Ammon's horn (tissue), 1 donor: ENCODE measurements at places on chromosomes 1 and 21.

GRCh38 chr21:36820176-36821031, 121.5 kb downstream of the SIM2 start:
- no peak for DNase-seq

- DNase-seq, result no peak
These were observed 238.9 kb upstream of the PRMT6 start for GRCh38 chr1:106817575-106817974.

DNA sequence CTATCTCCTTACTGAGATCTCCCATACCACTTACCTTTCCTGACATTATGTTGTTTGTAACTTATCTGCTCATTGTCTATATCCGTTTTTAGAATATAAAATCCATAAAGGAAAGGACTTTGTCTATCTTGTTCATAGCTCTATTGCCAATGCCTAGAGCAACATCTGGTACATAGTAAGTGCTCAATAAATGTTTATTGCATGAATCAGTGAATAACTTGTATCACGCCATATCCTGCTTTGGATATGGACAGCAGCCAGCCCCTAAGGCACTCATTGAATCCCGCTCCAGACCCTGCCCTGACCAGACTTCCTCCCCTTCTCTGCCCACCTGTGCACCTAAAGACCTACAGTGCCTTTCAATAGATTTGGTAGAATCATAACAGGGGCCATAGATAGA, 298.1 kb upstream of the PLXNA2 start:
- DNase-seq, result no peak

DNA sequence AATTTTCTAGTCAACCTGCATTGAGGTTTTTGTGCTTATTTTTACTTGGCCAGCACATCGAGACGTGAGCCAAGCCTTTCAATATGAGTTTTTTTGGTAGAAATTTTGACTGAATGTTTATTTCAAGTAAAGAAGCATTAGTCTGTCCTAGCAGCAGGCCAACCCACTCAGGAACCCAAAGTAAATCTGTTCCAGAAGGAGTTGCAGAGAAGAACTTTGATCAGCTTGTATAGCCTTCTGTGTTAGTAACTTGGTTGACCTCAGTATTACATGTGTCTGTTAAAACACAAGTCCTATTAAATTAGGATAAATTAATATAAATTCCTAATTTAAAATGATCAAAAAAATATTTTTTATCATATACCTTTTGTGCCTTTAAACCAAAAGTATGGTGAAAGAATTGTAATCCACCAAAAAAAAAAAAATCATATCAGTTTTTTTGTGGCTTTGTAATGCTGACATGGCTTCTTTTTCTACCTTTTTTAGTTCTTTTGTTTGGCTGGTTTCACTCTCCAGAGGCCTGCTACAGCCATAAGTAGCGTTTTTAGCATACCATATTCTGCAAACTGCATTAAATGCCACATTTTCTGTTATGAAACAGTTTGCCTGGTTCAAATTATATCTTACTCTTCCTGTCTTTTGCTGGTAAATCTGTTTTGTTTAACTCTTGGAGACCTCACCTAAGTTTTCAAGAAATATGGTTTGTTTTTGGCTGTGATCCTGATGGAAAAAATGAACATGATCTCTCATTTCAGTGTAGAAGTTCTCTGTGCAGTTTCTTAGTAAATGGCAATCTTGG, 39.5 kb downstream of the ATF6 start:
- DNase-seq, result peak; percentile 10

GRCh38 chr1:51878616-51879336, at the start of gene NRDC:
NRDC (minus strand) TSS chr1:51878727; CDS start chr1:51878615, 112 bp downstream.
- DNase-seq, result peak; percentile 99

GRCh38 chr21:42503711-42504110, 7.7 kb upstream of the RSPH1 start:
- no peak for DNase-seq
